ENCODE measurements at places on chromosomes 7 and 10.

DNA sequence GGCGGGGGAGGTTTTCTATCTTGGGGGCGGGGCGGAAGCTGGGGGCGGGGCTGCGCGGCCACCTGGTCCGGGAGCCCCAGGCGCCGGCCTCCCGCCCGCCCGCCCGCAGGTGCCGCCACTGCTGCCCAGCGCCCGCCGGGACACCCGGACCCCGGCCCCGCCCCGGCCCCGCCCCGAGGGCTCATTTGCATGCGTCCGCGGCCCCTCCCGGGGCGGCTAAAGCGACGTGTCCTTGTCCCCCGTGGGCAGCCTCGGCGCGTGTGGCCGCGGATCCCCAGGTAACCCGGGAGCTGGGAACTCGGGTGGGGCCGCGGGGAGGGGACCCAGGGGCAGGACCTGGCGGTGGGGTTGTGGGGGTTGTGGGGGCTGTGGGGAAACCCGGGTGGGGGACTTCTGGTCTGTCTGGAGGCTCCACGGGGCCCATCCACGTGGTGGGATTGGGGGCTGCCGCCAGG lies at the start of gene BHLHA15:
BHLHA15 (plus strand) TSS at position 219 of the 455 bp plus-strand sequence. CDS start 871 bp downstream, outside the sequence.
- DNase-seq = no peak

- DNase-seq = peak; percentile 24
Observed at GRCh38 chr10:118332236-118332635, 9.9 kb downstream of the FAM204A start.

DNA sequence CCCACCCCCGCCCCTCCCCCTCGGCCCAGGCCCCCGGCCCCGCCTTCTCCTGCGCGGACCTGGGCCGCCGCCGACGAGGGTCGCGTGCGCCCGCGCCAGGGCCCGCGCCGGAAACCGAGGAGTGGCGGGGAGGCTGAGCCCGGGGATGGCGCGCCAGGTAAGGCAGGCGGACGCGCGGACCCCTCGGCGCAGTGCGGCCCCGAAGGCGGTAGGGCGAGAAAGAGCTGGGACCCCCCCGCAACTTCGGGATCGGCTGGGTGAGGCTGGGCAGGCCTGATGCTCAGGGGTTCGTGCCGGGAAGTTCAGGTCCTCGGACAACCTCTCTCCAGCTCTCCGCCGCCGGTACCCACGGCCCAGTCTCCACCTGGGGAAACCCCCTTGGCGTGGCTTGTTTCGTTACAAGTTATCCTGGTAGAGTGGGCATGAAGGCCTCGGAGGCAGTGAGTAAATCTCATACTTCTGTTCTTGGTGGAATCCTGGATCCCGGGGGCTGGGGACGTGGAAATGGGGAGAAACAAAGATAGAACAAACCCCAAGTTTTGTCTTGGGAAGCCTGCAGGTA lies 58.4 kb downstream of the ZNF467 start:
- DNase-seq = no peak

DNA sequence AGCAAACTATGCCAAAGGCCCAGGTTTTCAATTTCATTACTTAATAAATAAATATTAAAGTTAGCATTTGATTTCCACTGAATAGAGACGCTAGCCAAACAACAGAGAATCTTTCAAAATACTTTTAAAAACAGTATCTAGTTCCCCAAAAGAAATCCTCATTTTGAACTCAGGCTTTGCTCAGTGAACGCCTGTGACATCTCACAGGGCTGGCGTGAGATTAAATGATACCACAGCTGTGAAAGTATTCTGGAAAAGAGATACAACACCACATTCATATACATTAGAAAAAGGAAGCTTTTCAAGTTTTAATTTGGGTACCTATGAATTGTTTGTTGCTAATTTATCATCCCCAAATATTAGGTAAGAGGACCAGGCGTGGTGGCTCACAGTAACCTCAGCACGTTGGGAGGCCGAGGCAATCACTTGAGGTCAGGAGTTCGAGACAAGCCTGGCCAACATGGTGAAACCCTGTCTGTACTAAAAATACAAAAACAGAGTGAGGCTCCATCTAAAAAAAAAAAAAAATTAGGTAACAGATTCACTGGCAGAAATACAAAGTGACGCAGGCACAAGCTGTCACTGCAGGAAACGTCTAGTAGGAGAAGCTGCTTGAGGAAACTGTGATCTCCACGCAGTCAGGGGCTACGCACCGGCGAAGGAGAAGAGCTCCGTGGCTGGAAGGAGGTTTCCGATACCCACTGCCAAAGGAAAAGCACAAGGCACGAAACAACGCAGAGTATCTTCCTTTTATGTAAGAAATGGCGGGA lies 50.0 kb downstream of the AMZ1 start:
- DNase-seq = no peak

GRCh38 chr7:135282561-135283254 lies 49.1 kb downstream of the STRA8 start:
- no peak for DNase-seq
